ENCODE measurements at places on chromosomes 1 and 21. TPM values are rescaled to one million over a fixed set of nuclear protein-coding genes. Genes with fewer than 3 reads are reported as not detected.

- DNase-seq, result no peak
These were observed 28.1 kb upstream of the EPHA2 start for GRCh38 chr1:16183765-16184556.

The SLC25A34 gene
- 0.47 TPM for total RNA-seq

The CNIH3 gene
- total RNA-seq, result 2.5 TPM

The TAS1R1 gene
- not detected for total RNA-seq

DNA sequence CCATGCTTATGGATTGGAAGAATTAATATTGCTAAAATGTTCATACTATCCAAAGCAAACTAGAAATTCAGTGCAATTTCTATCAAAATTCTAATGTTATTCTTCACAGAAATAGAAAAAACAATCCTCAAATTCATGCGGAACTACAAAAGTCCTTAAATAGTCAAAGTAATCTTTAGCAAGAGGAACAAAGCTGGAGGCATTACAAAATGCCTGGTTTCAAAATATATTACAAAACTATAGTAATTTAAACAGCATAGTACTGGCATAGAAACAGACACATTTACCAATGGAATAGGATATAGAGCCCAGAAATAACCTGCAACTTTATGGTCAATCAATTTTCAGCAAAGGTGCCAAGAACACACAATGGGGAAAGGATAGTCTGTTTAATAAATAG is 3.8 kb downstream of the CTSS start:
- no peak for DNase-seq

GRCh38 chr1:157838966-157839365 is 2.6 kb downstream of the CD5L start:
- no peak for DNase-seq

GRCh38 chr1:114668784-114669561 is 876 bp downstream of the DENND2C start:
- DNase-seq, result no peak
